ENCODE measurements at places on chromosomes 12 and 14. TPM values are rescaled to one million over a fixed set of nuclear protein-coding genes. Genes with fewer than 3 reads are reported as not detected.

GRCh38 chr12:67352682-67353081, 83.5 kb downstream of the CAND1 start:
- H3K27me3 ChIP-seq = no peaks in the 10 kb centered on the region
- no peak overlapping the region for H3K27ac ChIP-seq
- peaks cover 4% of the 10 kb centered on the region for H3K4me1 ChIP-seq
- H3K36me3 ChIP-seq = no peaks in the 10 kb centered on the region
- DNase-seq = no peak

DNA sequence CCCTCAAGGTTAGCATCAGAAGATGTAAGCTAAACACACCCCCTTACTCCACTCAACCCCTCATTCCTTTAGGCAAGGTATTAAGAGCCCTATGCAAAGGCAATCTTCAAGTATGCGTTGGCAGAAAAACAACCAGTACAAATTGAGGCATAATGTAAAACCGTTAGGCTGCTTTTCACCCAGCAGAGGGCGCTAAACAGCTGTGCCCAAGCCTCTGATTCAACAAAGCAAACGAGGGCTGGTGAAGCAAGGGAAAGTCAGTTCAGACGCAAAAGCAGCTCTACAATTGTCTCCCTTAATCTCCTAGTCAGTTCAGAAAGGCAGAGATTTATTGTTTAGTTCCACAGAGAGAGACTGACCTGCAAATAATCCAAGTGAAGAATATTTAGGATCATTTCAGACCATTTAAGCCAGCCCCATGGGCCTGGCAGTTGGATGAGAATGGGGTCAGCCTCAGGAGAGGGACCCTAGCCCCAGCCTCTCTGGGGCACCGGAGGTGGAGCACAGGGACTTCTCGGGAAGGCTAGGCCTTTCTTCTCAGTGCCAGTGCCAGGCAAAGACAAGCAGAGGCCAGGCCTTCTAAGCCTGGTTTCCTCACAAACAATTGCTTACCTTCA, 23.5 kb downstream of the DCAF5 start:
- H3K27me3 ChIP-seq = no peaks in the 10 kb centered on the region
- no peaks in the 10 kb centered on the region for H3K36me3 ChIP-seq
- H3K4me1 ChIP-seq = peaks cover 29% of the 10 kb centered on the region
- no peak overlapping the region for H3K4me3 ChIP-seq

- no peaks in the 10 kb centered on the region for H3K27me3 ChIP-seq
- peaks cover 11% of the 10 kb centered on the region for H3K36me3 ChIP-seq
- DNase-seq = no peak
- H3K4me1 ChIP-seq = no peaks in the 10 kb centered on the region
Observed at GRCh38 chr12:62533087-62533754, 66.6 kb downstream of the MON2 start.

GRCh38 chr14:73524493-73524892, 12.4 kb upstream of the ACOT1 start:
- no peaks in the 10 kb centered on the region for H3K4me1 ChIP-seq
- no peaks in the 10 kb centered on the region for H3K36me3 ChIP-seq
- no peak overlapping the region for H3K4me3 ChIP-seq
- no peak overlapping the region for H3K27ac ChIP-seq
- no peaks in the 10 kb centered on the region for H3K27me3 ChIP-seq
- no peak for DNase-seq

DNA sequence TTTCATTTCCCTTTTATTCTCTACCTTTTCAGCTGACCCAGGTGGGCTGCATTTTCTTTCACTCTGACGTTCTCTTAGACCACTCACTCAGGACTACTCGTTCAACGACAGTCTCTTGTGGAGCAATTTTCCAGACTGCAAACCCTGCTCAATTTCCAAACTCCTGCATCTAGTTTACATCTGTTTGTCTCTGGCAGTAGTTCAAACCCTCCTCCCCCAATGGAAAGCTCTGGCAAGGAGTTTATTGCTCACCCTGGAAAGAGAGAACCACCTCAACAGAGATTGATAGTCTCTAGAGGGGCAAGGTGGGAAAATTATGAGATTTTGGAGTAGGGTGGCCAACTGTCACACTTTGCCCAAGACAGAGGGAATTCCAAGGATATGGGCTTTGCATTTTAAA, 130.2 kb downstream of the TSHR start:
- no peak for DNase-seq
- H3K36me3 ChIP-seq = no peaks in the 10 kb centered on the region
- H3K27ac ChIP-seq = no peak overlapping the region
- no peaks in the 10 kb centered on the region for H3K4me1 ChIP-seq
- H3K4me3 ChIP-seq = no peak overlapping the region
- H3K27me3 ChIP-seq = no peaks in the 10 kb centered on the region

- H3K4me1 ChIP-seq = peaks cover 69% of the 10 kb centered on the region
- peak; percentile 75 for DNase-seq
- H3K27me3 ChIP-seq = no peaks in the 10 kb centered on the region
- H3K27ac ChIP-seq = peak overlapping the region; percentile 84
- peak overlapping the region; percentile 67 for H3K4me3 ChIP-seq
Observed at GRCh38 chr12:122081697-122082221, 3.2 kb downstream of the MLXIP start.

GRCh38 chr14:30996892-30997659, 28.4 kb upstream of the AP4S1 start:
- no peak for DNase-seq
- H3K27ac ChIP-seq = no peak overlapping the region
- no peaks in the 10 kb centered on the region for H3K4me1 ChIP-seq
- peaks cover 10% of the 10 kb centered on the region for H3K36me3 ChIP-seq
- no peak overlapping the region for H3K4me3 ChIP-seq
- H3K27me3 ChIP-seq = no peaks in the 10 kb centered on the region

GRCh38 chr14:76293221-76293620, 82.7 kb upstream of the ESRRB start:
- no peak overlapping the region for H3K4me3 ChIP-seq
- H3K36me3 ChIP-seq = no peaks in the 10 kb centered on the region
- H3K27ac ChIP-seq = no peak overlapping the region

GRCh38 chr12:131103669-131104462, 150.2 kb downstream of the ADGRD1 start:
- no peaks in the 10 kb centered on the region for H3K27me3 ChIP-seq
- no peak overlapping the region for H3K27ac ChIP-seq
- H3K36me3 ChIP-seq = no peaks in the 10 kb centered on the region
- no peak overlapping the region for H3K4me3 ChIP-seq

DNA sequence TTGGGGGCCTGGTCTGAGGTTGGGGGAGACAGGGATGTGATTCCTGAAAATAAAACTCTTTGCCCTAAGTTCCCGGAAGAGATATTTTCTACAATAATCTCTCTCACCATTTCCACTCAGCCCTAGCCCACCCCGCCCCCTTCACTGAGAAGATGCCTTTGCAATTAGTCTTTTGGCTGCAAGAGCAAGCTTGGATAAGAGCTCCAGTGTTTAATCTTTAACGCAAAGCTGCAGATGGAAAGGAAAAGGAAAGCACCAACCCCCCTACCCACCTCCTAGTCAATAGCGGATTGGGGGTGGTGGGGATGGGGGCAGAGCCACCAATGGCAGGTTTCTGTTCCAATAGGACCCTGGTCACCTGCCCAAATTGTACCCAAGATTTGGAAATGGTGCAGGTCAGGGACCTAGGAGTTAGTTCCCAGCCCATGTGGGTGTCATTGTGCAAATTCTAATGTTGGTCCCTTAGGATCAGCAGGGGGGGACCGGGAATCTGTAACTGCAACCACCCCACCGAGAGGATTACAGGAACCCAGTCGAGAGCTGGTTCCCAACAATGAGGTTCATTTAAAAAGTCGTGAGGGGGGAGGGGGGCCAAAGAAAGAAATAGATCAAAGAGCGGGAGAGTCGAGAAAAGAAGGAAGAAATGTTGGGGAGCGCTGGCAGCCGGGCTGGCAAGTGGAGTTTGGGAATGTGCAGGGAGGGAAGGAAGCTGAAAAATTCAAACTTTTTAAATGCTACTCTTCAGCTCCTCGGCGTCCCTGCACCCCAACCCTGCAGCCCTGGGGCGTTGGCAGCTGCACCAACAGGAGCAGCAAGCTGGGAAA, 1.6 kb downstream of the ZFP36L1 start:
- H3K36me3 ChIP-seq = peaks cover 16% of the 10 kb centered on the region
- no peaks in the 10 kb centered on the region for H3K27me3 ChIP-seq
- H3K4me3 ChIP-seq = peak overlapping the region; percentile 99
- peaks cover 34% of the 10 kb centered on the region for H3K4me1 ChIP-seq
- H3K27ac ChIP-seq = peak overlapping the region; percentile 99

DNA sequence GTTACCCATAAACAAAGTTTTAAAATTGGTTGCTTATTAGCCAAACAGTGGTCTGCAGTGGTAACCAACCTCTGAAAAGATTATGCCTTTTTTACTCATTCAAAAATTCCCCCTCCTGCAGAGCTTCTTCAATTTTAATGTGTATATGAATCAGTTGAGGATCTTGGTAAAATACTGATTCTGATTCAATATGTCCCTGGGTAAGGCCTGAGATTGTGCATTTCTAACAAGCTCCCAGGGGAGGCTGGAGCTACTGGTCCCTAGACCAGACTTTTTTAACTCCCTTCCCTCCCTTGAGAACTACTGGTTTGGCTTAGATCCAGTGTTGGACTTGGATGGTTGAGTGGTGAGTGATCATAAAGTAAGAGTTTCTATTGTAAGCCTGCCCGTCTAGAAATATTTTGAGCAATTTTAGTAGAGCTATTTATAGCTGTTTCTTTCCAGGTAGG, 90.2 kb downstream of the FUT8 start:
- no peaks in the 10 kb centered on the region for H3K4me1 ChIP-seq
- H3K27me3 ChIP-seq = no peaks in the 10 kb centered on the region
- H3K36me3 ChIP-seq = no peaks in the 10 kb centered on the region
- DNase-seq = no peak
- no peak overlapping the region for H3K4me3 ChIP-seq

- H3K4me3 ChIP-seq = no peak overlapping the region
- no peaks in the 10 kb centered on the region for H3K4me1 ChIP-seq
- H3K27me3 ChIP-seq = no peaks in the 10 kb centered on the region
- H3K36me3 ChIP-seq = peaks cover 39% of the 10 kb centered on the region
- no peak overlapping the region for H3K27ac ChIP-seq
Observed at GRCh38 chr12:66140731-66141130, 10.2 kb upstream of the LLPH start.

GRCh38 chr12:24562771-24563431, 386.0 kb downstream of the BCAT1 start:
- H3K4me1 ChIP-seq = no peaks in the 10 kb centered on the region
- H3K27ac ChIP-seq = no peak overlapping the region
- H3K4me3 ChIP-seq = no peak overlapping the region
- no peak for DNase-seq
- H3K36me3 ChIP-seq = no peaks in the 10 kb centered on the region

DNA sequence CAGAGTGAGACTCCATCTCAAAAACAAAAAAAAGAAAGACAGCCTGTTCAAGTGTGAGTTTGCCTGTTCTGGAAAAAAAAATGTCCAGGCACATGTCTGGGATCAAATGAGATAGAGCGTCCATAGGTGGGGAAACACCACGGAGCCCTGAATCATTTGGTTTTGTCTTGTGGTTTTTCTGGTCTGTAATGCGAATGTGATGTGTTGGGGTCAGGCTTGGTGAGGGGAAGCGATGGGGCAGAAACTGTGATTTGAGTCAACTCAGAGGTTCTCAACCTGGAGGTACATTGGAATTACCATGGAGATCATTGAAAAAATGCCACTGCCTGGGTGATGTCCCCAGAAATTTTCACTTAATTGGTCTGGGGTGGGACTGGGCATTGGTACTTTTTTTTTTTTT, 183.9 kb upstream of the PWP1 start:
- H3K36me3 ChIP-seq = no peaks in the 10 kb centered on the region
- DNase-seq = no peak
- H3K27ac ChIP-seq = no peak overlapping the region
- H3K4me1 ChIP-seq = no peaks in the 10 kb centered on the region

- H3K27me3 ChIP-seq = no peaks in the 10 kb centered on the region
- peaks cover 98% of the 10 kb centered on the region for H3K4me1 ChIP-seq
- no peaks in the 10 kb centered on the region for H3K36me3 ChIP-seq
- DNase-seq = peak; percentile 39
Observed at GRCh38 chr12:57836442-57837375, 9.8 kb downstream of the CTDSP2 start.

- H3K4me1 ChIP-seq = peaks cover 22% of the 10 kb centered on the region
- no peak overlapping the region for H3K4me3 ChIP-seq
- H3K36me3 ChIP-seq = no peaks in the 10 kb centered on the region
Observed at GRCh38 chr14:68639000-68639757, 153.7 kb downstream of the ZFP36L1 start.

GRCh38 chr14:99280852-99281251, 8.9 kb upstream of the BCL11B start:
- no peaks in the 10 kb centered on the region for H3K36me3 ChIP-seq
- H3K4me3 ChIP-seq = no peak overlapping the region
- DNase-seq = peak; percentile 16
- H3K4me1 ChIP-seq = peaks cover 14% of the 10 kb centered on the region
- H3K27ac ChIP-seq = no peak overlapping the region

DNA sequence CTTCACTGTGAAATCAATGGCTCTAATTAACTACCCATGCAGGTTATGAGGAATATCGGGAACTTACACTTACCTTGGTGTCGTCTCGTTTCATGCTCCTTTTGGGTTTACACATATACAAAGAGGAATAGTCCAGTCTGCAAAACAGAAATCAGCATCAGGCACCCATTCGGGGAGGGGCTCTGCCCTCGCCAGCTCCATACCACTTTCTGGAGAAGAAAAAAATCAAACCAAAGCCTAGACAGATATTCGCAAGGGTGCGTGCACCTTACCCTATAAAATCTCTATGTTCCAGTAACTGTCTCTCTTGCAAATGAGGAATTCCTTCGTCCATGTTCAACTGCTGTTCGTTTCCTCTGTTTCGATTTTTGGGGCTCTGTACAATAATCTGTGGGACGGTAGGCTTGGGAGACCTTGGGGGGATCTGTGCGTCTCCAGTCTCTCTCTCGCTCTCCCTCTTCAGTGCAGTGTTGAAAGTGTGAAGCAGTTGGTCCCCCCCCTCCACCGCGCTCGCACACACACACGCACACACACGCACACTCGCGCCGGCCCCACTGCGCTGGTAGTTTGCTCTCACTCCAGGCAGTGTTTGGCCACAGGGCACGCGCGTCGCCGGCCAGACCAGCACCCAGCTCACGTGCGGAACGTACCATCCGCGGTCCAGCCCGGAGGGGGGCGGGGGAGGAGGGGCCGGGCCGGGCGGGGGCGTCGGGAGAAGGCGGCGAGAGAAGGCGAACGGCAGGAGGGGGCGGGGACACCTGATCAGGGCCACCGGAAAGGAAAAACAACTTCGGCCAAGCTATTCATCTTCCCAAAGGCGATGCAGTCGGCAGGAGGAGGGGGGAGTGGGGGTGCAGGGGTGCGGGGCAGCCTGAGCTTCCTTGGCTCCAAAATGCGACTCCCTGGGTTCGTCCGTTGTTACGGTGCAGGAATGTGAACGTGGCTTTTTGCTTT, at the start of gene BHLHE41:
BHLHE41 (minus strand) TSS at position 592 of the 954 bp plus-strand sequence; CDS start at position 334, 258 bp downstream.
- H3K36me3 ChIP-seq = no peaks in the 10 kb centered on the region
- no peak for DNase-seq
- peaks cover 27% of the 10 kb centered on the region for H3K4me1 ChIP-seq
- no peak within 1 kb of the TSS for H3K27ac ChIP-seq
- peaks cover 54% of the 10 kb centered on the region for H3K27me3 ChIP-seq

DNA sequence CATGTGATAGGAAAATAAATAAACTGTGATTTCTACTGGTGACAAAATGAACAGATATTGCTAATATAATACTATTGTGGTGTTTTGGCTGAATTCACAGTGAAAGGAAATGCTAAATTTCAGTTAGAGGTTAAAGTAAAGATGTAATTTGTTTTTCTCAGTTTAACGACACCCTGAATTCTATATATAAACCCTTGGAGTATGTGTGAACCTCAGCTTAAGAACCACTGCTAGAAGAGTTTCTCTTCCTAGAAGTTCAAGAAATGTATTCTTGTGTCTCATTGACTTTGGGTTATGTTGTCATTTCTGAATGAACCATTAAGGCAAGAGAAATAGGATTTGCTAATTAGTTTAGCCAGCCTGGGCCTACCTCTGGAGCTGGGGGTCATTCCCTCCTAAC, 8.2 kb downstream of the FBXO34 start:
- H3K27ac ChIP-seq = no peak overlapping the region
- no peaks in the 10 kb centered on the region for H3K36me3 ChIP-seq
- H3K27me3 ChIP-seq = no peaks in the 10 kb centered on the region
- no peak overlapping the region for H3K4me3 ChIP-seq

The FAM216A gene
- total RNA-seq = 44.0 TPM

The CEBPE gene
- 0.16 TPM for total RNA-seq

The ANG gene
- total RNA-seq = 0.39 TPM

The VRTN gene
- total RNA-seq = not detected

All from CD8-positive, alpha-beta memory T cell (primary cell).